ENCODE measurements at places on chromosomes 4 and X.

DNA sequence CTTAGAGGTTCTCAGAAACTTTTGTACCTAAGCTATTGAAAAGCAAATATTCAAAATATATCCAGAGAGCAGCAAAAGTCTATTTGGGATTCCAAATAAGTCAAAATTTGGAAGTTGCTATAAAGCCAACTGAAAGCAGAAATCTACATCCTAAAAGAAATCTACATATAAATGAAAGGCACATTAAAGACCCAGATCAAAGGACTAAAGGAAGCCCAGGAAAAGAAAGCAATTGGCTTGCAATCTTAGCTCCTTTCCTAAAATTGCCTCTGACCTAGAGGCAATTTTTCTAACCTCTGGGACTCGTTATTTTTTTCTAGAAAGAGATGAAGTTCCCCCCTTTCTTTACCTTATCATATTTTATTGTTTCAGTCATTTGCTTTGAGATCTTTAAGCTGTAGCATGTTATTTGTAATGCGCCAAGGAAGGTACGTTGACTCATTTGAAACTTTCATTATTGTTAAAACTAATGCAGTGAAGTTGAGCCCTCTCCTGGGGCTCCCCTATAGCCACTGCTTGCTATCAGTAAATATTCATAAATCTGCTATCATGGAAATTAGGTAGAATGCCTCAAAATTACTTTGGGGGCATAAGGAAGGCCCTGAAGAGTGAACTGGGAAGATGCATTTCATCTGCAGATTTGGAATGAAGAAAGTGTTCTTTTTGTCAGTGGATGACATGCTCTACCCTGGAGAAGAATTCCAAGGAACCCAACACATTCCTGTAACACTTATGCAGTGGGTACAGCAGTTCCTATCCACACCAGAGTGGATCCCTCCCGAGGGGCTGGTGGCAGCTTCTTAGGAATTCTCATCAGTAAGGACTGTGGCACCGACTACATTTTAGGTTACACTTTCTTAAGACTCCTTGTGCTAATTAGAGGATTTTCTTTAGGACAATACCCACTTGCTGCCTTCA is 177.8 kb upstream of the IGFBP7 start:
- DNase-seq, result no peak

DNA sequence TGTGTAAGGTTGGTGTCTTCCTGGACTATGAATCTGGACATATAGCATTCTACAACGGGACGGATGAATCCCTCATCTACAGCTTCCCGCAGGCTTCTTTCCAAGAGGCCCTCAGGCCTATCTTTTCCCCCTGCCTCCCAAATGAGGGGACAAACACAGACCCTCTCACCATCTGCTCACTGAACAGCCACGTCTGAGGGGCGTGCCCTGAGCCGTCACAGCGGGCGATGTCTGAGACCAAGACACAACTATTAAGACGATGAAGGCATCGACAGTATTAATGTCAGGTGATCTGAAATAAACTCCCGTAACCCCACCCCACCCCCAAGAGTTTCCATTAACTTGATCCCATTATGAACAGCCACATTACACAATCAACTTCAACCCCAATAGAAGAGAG is 7.9 kb downstream of the TRIML1 start:
- no peak for DNase-seq

- no peak for DNase-seq
Measured at GRCh38 chr4:122635205-122635604, 14.3 kb upstream of the IL21 start.

- DNase-seq, result no peak
Measured at GRCh38 chr4:118718511-118719170, 33.4 kb downstream of the METTL14 start.

DNA sequence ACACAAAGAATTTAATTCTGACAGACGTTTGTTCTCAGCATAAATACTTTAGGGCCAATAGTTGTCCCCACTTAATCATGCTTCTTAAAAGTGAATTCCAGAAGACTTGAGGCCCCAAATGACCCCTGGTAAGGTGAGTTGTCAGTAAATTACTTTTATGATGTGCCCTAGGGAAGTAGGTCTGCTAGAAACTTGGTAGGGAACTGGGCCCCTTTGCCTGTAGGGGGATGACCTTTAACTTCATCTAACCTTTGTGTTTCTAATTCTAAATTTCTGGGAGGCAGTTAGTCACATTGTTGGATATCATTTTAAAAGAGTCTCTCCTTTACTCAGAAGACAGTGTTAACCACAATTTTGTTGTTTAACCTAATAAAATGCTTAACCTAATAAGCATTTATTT is 28.8 kb downstream of the HHIP start:
- no peak for DNase-seq

DNA sequence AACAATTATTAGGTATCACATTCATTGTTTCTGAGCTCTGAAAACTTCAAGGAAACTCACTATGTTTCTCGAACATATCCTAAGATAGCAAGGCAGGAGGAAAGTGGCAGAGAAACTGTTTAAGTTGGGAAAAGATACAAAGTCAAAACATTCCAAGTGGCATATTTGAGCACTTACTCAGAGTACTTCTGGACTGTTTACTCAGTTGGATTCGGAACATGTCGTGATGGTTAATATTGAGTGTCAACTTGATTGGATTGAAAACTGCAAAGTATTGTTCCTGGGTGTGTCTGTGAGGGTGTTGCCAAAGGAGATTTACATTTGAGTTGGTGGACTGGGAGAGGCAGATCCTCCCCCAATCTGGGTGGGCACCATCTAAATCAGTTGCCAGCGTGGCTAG is 298.3 kb downstream of the IL1RAPL2 start:
- no peak for DNase-seq

DNA sequence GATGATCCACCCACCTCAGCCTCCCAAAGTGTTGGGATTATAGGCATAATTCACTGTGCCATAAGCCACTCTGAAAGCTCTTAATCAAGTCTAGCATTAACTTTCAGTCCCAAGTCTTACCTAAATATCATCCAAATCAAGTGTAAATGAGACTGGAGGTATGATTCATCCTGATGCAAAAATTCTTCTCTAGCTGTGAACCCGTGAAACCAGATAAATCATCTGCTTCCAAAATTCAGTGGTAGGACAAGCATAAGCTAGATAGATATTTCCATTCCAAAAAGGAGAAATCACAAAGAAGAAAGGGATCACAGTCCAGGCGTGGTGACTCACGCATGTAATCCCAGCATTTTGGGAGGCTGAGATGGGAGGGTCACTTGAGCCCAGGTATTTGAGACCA is 8.8 kb upstream of the TBC1D25 start:
- no peak for DNase-seq

DNA sequence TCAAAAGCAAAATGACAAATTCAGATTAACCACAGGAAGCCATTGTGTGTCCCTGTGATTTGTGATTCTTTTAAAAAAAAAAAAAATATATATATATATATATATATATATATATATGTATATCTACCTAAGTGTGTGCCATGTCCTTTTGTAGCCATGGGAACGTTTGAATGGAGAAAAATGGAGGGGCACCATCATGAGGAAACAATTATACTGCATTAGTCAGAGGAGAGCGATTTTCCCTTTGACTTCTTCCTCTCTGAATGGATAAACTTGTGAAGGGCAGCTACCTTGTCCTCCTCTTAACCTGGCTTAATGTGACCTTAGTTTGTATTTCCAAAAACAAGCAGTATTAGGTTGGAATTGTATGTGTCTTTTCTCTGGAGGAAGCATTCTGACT is 23.3 kb upstream of the CBLL2 start:
- no peak for DNase-seq

GRCh38 chr4:102574317-102574716 is 73.2 kb downstream of the NFKB1 start:
- DNase-seq, result no peak

GRCh38 chr4:3372264-3372932 is 69.4 kb upstream of the HGFAC start:
- no peak for DNase-seq

GRCh38 chr4:73615613-73616012 is 4.6 kb downstream of the RASSF6 start:
- no peak for DNase-seq

DNA sequence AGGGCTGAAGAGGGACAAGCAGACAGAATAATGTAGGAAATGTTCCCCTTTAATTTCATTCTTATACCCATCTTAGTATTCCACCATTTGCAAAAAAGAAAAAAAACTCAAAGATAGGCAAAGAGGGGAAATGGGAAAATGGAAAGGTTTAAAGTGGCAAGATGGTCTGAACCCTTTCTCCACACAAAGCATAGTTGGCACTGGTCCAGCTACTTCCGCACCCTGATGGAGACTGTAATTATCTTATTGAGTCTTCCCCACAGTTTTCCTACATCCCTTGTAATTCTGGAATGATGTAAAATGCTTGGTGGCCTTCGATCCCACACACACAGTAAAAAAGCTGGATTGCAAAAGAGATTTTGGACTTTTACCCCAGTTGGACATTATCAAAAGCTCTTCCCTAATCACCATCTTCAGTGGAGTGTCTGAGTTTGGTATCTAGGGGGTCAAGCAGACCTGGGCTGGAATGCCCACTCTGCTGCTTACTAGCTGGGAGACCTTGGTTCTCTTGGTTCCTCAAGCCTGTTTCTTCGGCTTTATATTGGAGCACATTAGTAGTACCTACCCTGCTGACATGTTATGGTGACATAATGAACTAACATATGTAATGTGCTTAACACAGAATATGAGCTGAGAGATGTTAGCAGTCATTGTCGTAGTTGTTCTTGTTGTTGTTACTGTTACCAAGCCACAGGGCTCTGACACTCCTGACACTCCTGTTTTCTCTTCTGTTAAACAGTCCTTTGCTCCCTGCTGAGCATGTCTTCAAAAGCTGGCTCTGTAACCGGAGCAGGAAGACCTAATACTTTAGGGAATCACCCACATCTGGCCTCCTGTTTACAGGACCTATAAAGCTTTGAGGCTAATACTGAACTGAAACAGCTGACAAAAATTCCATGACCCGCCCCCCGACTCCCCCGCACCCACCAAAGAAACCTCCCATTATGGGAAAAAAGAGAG is 4.7 kb downstream of the SRPX2 start:
- DNase-seq, result no peak

DNA sequence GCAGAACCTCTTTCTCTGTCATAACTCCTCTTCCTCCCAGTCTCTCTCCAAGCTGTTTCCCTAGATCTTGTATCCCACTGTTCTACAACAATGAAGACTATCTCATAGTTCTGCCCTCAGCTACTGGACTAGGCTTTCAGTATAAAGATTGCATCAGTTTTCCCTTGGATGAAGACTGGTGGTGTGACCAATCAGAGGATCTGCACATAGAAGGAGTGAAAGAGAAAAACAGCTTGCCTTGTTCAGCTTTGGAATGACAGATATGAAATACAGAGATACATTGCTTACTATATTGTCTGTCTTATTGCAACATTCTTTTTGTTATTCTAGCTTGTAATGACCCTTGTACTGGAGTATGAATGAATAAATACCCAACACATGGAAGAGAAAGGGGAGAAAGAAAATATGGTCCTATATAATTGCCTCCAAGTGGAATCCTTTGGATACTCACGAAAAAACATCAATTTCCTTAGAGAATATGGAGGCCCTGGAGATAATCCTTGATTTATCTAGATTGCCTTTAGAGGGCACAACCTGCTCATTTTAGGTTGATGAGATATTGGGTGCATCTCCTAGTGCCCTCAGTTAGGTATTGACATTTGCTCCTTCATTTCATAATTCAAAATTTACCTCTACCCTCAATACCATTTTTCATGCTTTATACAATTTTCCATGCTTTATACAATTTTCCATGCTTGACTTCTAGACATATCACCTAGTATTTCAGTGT is 395.8 kb downstream of the NAF1 start:
- no peak for DNase-seq

DNA sequence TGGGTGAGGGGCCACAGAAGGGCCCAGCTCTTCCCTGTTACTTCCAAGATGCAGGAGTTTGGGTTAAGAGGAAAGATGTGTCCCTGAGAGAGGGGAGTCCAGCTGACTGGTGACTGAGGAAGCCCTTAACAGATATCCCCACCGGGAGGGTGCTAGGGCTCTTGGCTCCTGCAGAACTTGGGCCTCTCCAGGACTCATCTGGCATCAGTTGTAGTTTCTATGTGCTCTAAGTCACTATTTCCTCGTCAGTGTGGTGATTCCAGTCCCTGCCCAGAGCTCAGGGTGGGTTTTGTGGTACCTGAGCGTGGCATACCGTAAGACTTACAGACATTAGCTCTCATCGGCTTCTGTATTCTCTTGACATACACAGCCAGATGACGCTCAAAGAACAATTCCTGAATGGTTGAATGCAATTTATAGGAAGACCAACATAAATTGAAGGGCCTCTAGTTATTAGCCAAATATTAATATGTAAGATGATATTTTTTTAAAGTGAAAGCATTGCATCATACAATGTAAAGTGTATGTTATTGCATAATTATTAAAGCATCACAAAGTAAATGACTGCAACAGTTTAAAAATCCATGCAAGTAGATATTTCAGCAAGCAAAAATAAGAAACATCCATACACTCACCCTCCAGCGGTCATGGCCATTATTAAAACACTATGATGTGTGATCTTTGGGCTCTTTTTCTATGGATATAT is 195.5 kb downstream of the PTTG2 start:
- no peak for DNase-seq

DNA sequence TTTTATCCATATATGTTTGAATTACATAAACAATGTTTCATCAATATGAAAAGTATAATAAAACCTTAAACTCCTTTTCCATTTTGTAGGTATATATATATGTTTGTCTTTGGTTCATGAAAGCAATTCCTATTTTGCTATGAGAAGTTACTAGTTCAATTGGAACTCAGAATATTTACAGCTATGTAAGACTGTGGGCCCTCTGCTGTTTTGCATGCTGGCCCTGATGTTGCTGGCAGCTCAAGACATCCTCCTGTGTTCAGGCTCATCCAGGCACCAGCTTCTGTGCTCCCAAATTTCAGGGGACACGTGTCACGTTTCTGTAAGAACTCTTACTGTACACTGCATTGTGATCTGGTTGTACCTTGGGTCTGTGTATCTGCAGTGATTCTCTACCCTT is 38.7 kb upstream of the OTUD4 start:
- no peak for DNase-seq

GRCh38 chrX:74344280-74344622 is 40.3 kb downstream of the ZCCHC13 start:
- DNase-seq, result no peak

GRCh38 chr4:103451341-103451740 is 253.2 kb upstream of the CENPE start:
- DNase-seq, result no peak

DNA sequence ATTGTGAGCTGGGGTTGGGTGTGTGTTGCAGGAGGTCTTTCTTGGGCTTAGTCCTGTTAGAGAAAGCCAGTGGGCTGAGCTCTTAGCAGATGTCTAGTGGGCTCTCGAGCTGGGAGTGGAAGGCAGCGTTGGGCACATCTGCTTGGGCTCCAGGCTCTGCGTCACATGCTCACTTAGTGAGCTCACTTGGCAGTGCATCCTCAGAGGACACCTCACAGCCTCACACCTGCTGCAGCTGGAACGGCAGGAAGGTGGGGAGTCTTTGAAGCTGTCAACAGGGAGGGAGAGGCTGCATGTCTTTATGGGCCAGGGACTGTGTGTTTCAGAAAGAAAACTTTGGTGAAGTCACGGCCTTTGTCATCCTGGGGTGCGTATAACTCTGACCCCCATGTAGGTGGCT is 82.2 kb downstream of the PSAPL1 start:
- no peak for DNase-seq

All from activated CD8-positive, alpha-beta memory T cell treated with anti-CD3 and anti-CD28 coated beads, Interleukin-2, amount 50 U/mL, for 48 hours (primary cell).